ENCODE measurements at places on chromosomes 2 and 18.

GRCh38 chr18:34746614-34747013, 36.5 kb downstream of the DTNA start:
- DNase-seq, result no peak

- DNase-seq, result peak; percentile 76
Measured at GRCh38 chr2:62663411-62663810, 42.1 kb upstream of the EHBP1 start.

DNA sequence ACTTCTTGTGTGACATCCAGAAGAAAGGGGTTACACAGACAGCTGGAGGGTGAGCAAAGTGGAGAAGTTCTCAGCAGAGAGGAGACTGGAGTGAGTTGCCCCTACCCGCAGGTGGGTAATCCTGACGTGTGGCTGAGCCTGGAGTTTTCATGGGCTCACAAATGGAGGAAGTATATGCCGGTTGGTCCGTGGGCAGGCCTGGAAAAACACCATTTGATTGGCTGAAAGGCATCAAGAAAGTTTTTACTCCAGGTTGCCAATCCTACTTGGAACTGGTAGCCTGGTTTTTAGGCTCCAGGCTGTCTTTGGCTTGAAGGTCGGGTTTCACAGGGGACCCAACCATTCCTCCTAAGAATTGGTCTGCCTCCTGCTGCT, 1177.4 kb upstream of the LRRTM1 start:
- DNase-seq, result no peak

- DNase-seq, result no peak
Measured at GRCh38 chr2:156435396-156435717, 822 bp upstream of the GPD2 start.

- DNase-seq, result no peak
Measured at GRCh38 chr2:58612973-58613372, 371.8 kb upstream of the FANCL start.

- no peak for DNase-seq
Measured at GRCh38 chr2:236928380-236929037, 157.2 kb upstream of the COPS8 start.
